ENCODE measurements at places on chromosomes 1 and 21.

GRCh38 chr1:205616563-205617293 is 15.1 kb downstream of the ELK4 start:
- DNase-seq = no peak

DNA sequence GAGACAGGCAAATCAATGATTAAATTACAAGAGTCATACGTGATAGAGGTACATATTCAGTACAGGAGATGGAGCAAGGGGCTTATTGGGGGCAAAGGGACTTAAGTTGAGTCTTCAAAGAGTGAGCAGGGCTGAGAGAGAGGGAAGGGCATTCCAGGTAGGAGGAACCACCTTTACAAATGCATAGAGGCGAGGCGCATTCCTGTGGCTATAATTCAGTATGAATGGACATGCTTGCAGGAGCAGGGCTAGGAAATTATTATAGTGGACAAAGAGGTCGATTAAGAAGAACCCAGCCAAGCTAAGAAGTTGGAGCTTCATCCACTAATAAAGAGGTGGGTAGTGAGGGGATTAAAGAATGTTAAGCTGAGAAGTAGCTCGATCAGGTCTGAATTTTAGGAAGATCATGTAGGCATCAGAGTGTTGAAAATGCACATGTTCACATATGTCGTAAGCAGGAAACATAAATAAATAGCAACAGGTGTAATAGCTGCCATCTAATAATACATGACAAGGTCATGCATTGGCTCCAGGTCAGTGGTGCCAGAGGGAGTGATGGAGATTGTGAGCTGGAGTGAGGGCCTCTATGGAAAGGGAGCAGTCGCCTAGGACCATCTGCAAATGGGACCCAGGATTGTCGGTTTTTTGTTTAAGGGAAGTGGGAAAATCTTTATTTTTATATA is 12.0 kb upstream of the HNRNPU start:
- DNase-seq = no peak

- DNase-seq = no peak
Observed at GRCh38 chr1:15707239-15707925, 23.3 kb downstream of the PLEKHM2 start.

- DNase-seq = peak; percentile 93
Observed at GRCh38 chr1:168469690-168470089, 74.1 kb downstream of the XCL2 start.

DNA sequence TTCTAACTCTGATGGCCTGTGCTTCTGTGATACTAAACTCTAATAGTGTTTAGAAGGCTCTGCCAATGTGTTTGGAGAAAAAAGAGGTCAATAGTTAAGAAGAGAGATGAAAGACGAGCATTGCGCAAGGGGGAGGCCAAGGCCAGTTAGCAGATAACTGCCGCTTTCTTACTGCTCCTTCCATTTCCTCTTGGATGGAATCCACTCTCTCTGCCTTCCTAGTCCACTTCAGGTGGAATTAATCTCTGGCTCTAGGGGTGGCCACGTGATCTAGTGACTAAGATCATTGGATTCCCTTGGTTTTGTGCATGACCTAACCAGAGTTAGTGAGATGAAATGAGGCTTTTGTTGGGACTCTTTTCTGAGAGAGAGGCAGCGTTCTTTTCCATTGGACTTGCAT is 148.3 kb downstream of the ACTL8 start:
- no peak for DNase-seq

Measured in SJCRH30 (cell line).